ENCODE measurements at places on chromosomes 11 and 22. TPM values are rescaled to one million over a fixed set of nuclear protein-coding genes. Genes with fewer than 3 reads are reported as not detected.

Gene APOL2
- 14.7 TPM for total RNA-seq

Gene PKDREJ
- not detected for total RNA-seq

GRCh38 chr11:23078289-23078971, 218.2 kb upstream of the CCDC179 start:
- peak; percentile 23 for DNase-seq

Gene OR4D10
- total RNA-seq, result not detected

Gene GRAMD1B
- total RNA-seq, result 0.07 TPM

DNA sequence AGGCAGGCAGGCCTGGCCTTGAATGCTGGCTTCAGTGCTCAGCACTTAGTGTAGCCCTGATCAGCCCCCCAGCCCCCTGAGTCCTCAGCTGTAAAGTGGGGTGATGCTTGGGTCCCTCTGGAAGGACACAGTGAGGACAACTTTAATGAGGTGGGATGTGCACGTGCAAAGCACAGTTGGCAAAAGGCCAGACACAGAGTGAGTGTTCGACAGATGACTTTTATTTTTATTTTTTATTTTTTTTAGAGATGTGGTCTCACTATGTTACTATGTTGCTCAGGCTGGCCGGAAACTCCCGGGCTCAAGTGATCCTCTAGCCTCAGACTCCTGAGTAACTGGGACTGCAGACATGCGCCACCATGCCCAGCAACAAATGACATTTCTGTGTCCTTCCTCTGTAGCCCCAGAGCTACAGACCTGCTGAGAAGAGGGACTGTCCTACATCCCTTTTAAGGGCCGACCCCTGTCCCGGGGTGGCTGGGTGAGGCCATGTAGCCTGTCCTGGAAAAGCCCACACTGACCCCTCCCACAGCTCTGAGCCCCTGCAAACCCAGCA, 6.9 kb upstream of the C11orf96 start:
- no peak for DNase-seq

DNA sequence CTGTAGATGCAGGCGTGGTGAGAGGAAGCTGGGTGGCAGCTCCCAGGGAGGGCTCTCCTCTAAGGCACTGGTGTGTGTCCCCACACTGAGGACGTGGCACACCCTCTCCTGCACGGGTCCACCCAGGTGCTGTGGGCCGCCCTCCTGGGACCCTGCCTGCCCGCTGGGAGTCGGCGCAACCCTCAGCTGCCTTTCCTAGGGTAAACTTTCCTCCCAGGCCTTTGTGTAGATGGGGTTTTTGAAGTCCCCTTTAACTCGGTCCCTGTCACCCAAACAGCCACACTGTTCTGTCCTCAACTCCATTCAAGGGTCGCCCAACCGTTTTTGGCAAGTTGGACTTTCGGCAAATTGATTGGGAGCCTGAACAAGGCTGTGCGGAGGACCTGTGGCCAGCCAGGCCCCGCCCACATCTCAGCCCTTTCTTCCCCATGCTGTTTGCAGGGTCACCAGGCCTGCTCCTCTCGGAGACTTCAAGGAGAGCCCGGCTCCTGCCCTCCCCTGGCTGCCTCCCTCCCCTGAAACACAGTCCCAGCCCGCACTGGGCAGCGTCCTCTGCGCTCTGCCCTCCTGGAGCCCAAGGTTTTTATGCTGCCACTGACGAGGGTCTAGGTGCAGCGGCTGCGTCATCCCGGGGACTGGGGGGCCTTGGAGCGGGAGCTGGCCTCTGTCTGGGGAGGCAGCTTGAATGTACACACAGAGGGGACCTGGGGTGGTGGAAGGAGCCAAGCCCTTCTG, 1126.2 kb downstream of the BRD1 start:
- DNase-seq, result no peak

Gene TREH
- not detected for total RNA-seq

DNA sequence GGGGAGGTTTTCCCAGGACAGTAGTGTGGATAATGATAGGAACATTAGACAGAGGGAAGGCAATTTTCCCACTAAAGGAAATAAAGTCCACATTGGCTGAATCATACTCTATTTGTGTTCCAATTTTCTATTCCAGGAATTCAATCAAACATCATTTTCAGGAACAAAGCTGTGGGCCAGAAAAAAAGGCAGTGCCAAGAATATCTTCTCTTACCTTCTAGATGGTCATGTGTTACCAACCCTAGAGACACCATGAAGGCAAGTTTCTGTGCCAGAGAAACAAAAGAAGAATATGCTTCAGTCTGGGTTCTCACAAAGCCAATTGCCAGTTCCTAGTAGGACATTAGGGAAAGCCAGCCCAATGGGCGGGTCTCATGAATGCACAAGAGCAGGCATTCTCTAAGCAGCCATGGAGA, 27.5 kb downstream of the LARGE2 start:
- DNase-seq, result no peak

GRCh38 chr22:41028841-41029240, 63.6 kb upstream of the EP300 start:
- DNase-seq, result peak; percentile 49

Gene KRTAP5-8
- total RNA-seq, result not detected

DNA sequence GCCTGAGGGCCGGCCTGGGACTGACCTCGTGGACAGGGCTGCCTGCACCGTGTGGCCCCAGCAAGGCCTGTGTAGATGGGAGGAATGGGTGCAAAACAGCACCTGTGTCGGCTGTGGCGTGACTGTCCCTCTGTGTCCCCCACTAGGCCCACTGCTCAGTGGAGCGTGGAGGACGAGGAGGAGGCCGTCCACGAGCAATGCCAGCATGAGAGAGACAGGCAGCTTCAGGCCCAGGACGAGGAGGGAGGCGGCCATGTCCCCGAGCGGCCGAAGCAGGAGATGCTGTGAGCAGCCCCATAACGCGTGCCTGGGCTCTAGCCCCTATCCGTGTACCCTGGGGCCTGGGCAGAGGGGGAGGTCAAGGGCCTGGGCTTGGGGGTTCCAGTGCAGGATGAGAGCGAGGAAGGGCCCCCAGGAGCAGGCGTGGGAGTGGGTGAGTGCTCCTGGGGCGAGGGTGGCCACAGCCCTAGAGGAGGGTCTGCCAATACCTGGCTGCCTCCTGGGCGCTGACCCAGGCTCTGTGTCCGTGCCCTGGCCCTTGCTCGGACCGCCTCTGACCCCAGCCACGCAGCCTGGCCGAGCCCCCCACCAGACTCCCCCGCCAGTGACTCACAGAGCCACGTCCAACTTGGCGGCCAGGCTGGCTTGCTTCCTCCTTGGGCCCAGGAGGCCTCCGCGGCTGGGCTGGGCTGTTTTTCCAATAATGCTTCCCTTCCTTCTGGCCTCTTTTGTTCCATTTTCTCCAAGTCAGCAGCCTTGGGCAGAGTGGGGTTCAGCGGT, 11.6 kb downstream of the PRR33 start:
- DNase-seq, result no peak

Gene EHF
- 97.2 TPM for total RNA-seq

DNA sequence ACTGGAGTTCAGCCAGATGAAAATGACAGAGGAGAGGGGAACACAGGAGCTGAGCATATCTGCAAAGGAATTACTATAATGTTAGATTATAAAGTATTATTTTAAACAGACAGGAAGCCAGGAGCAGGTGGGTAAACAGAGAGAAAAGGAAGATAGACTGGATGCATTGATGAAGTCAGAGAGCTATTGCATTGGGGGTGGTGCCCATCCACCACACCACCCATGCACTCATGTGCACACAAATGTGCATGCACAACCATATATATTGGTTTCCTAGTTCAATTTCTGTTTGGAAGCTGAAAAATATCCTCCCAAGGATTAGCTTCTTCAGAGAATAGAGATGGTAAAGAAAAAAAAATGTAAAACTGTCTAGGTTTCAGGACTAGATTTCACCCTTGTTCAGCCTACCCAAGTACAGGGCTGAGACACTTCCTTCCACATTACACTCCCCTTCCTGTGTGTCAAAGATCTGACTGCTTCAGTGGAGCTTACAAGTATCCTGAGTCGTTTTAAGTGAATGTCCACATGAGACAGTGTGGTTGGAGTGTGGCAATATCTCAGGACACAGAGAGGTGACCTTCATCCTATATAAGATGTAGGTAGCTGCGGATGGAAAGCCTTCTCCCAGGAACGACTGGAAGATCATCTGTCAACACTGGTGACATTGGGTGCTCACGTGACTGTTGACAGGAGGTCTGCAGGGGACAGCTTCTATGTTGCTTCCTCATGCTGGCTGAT, 12.2 kb upstream of the SMPD1 start:
- DNase-seq, result no peak

GRCh38 chr11:134276396-134277182, 410 bp downstream of the GLB1L3 start:
- peak; percentile 39 for DNase-seq

DNA sequence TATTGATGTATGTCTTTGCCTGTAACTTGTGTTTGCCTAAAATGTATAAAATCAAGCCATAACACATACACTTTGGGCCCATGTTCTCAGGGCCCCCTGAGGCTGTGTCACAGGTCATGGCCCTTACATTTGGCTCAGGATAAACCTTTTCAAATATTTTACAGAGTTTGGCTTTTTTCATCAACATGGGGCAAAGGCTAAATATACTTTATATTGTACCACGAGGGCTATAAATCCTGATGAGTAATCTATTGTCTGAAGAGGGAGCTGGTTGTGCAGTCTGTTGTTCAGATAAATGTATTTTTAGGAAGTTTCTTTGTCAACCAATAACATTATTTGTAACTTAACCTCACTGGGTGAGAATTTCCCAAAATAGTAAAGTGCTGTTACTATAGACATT, 404.6 kb upstream of the DDI1 start:
- DNase-seq, result no peak

Gene KRTAP5-9
- total RNA-seq, result not detected

GRCh38 chr11:36361472-36361871, 65.4 kb downstream of the PRR5L start:
- DNase-seq, result peak; percentile 69

DNA sequence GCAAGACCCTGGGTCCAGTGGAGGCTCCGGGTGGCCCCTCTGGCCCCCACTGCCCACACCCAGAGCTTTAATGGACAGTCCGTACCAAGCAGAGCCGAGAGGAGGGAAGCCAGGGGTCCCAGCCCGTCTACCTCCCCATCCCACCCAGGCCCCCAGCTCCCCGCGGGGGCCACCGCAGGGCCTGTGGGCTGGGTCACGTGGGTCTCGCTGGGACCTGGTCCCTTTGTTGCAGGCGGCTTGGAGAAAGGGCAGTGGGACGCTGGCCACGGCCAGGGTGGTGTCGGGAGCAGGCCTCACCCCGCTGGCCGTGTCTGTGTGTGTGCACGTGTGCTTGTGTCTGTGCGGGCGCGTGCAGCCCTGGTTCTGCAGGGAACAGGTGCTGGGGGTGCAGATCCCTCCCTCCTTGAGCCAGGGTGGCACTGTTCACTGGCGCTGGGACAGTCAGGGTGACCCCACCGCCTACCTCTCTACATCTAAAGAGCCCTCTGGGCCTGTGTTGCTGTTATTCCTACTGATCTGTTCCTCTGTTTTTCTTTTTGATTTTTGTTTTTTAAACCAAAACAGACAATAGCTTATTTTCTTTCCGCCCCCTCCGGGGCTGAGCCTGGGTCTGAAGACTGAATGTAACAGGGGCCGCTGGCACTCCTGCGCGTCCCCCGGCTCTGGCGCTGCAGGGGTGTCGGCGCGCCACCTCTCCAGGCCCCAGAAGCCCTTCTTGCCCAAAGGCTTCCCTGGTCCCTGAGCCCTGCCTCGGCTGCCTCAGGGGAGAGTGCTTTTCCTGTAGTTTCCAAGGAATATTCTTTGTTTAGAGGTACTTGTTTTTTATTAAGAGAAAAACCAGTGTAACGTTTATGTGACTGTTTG, 20.1 kb upstream of the TMEM191C start:
- no peak for DNase-seq

DNA sequence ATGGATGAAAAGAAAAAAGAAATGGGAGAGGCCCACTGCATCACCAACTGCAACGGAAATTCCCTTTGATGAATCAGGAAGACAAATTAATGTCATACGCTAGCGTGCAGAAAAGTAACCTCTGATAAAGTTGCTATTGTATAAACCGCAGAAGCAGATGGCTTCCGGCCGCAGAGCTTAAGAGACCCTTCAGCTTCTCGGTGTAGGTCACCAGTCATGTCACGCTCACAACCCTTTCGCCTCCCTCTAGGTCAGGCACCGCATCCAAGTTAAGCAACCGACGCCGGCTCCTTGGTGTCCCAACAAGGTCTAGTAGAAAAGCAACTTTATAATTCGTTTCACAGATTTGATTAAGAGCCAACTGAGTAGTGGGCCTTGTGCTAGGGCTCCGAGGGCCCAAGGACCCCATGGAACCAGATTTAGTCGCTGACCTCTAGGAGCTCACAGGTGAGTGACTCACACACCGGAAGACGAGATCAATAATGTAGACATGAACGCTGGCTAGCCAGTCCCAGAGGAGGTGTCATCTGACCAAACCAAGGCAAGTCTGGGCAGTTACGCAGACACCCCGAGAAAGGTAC, 1.2 kb upstream of the ZFP91 start:
- DNase-seq, result peak; percentile 63

Gene LZTR1
- 39.9 TPM for total RNA-seq

DNA sequence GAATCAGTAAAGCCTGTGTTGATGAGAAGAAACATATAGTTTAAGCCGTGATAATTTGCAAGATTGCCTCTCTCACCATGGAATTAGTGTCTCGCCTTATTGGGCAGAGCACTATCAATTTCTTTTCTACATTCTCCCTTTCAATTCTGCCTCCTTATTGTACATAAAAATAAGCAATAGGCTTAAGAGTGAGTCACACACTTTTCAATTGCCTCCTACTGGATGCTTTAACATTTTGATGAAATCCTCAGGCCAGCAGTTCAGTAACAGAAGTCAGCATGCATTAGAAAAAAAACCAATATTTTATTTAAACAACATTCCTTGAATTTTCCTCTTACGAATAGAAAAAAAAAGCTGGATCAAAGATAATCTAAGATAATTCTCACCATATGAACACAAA, 33.8 kb upstream of the VWA5A start:
- no peak for DNase-seq

GRCh38 chr11:121577106-121577848, 124.5 kb upstream of the SORL1-AS1 start:
- DNase-seq, result no peak

DNA sequence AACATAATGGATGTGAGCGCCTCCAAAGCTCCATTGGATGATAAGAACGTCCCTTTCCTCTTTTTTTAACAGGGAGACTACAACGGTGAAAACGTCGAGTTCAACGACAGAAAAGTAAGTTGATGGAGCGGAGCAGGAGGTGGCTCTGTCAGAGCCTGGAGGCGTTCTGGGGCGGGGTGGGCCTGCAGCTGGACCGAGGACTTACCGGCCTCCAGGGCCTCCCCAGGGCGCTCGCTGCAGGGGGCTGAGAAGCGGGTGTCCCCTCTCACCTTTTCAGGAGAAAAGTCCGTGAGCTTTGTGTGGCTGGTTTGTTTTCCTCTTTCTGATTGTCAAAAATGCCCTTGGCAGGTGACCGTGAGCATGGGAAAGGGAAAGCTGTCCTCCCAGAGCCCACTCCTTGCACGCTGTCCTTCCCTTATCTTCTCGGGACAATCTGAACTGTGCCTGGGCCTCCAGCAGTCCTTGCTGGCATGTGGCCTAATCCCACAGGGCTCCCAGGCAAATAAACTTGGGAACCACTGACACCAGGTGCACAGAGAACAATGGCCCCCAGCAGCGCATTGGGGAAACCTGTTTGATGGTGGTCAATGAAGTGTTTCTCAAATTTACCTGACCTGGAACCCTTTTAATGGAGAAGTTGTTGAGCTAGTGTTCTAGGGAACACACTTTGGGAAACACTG, 38.4 kb downstream of the ANO1 start:
- no peak for DNase-seq

Gene LINC01488
- total RNA-seq, result not detected

Gene SLN
- not detected for total RNA-seq

GRCh38 chr22:40368016-40368415, 2.4 kb upstream of the SGSM3 start:
- DNase-seq, result no peak

- DNase-seq, result no peak
Observed at GRCh38 chr22:44892243-44892642, 117.6 kb downstream of the PHF21B start.

Gene GLYAT
- total RNA-seq, result not detected

GRCh38 chr11:97123237-97123636, 733.4 kb downstream of the JRKL start:
- no peak for DNase-seq
